ENCODE measurements at places on chromosomes 2 and 18.
A peak's percentile ranks its signal among the peaks of the same experiment; 100 is the strongest.

DNA sequence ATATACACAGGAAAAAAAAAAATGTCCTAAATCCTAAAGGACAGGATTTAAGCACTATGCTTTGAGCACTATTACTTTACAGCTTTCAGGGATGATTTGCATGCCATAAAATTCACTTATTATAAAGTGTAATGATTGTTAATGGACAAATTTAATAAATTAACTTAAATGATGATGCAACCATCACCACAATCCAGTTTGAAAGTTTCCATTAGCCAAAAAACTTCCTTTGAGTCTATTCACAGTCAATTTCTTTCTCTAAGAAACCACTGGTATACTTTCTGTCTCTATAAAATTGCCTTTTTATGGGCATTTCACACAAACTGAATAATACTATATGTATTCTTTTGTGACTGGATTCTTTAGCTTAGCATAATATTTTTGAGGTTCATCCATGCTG lies 111.1 kb upstream of the RIOK3 start:
- no peak for DNase-seq

GRCh38 chr2:63287956-63288355 lies 237.3 kb downstream of the OTX1 start:
- no peak for DNase-seq

GRCh38 chr2:224041554-224041953 lies 2.5 kb upstream of the SERPINE2 start:
- DNase-seq, result peak; percentile 3

- no peak for DNase-seq
These were observed 367.1 kb downstream of the HRH4 start for GRCh38 chr18:24827501-24827900.

- DNase-seq, result peak; percentile 65
These were observed 76.0 kb downstream of the RNF144A start for GRCh38 chr2:6993229-6993640.

All from caudate nucleus (tissue), 63 donors.